ENCODE measurements at places on chromosomes 6 and 20.

DNA sequence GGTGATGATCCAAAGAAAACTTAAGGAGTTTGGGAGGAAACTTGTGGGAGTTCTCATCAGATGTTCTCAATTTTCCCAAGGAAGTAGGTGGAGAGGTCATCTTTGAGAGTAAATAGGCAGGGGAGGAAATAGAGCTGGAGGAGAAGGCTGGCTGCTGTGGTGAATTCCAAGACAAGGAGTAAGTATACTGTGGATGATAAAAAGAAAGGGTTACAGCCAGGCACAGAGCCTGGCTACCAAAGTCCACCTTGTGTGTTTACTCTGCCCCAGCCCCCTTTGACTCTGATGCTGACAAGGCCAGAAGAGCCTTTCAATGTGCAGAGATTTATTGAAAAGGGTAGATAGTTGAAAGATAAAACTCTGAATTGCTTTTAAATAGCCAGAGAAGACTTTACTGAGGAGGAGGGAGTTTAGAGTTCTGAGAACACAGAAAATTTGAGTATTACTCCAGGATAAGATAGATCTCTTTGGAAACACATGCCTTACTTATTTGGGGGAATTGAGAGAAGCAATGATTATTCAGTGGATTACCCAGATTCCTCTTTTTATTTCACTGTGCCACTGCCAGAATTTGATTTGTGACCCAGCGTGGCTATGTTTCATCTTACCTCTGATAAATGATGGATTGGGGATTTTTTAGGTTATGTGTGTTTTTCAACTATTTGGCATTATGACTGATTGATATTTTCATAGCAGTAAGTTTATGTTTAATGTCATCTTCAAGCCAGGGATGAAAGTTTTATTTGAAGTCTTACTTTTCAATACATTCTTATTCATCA is 182.6 kb upstream of the JAG1 start:
- no peak for DNase-seq

DNA sequence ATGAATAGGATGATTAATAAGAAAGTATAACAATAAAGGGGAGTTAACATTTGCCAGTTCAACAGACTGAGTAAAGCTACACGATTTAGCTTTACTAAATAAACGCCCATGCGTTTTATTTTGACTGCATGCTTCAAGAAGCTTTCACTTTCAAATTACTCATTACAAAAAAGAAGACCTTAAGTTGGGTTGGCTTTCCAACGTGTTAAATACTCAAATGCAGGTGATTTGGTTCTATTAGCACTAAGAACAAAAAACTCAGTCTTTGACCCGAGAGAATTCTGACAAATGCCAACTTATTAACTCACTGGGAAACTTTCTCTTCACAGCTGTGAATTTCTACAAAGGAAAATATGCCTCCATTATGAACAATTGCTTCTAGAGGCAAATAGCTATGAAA is 24.8 kb downstream of the RNF146 start:
- no peak for DNase-seq

- DNase-seq, result no peak
Measured at GRCh38 chr20:50172347-50173013, 18.1 kb upstream of the CEBPB start.

DNA sequence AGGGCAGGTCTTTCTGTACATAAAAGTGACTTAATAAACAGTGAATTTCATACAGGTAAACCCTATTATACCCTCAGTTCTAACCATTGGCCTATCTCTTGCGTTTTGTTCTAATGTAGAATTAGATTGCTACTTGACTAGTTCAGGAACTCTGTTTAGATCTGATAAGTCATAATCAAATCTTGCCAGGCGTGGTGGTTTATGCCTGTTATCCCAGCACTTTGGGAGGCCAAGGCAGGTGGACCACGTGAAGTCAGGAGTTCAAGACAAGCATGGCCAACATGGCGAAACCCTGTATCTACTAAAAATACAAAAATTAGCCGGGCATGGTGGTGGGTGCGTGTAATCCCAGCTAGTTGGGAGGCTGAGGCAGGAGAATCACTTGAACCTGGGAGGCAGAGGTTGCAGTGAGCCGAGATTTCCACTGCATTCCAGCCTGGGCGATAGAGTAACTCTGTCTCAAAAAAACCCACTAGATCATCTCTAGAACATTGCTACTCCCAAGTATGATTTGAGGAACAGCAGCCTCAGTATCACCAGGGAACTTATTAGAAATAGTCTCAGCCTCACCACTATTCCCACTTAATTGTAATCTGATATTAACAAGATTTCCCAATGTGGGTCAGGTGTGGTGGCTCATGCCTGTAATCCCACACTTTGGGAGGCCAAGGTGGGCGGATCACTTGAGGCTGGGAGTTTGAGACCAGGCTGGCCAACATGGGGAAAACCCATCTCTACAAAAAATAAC is 12.2 kb downstream of the GTPBP2 start:
- no peak for DNase-seq

DNA sequence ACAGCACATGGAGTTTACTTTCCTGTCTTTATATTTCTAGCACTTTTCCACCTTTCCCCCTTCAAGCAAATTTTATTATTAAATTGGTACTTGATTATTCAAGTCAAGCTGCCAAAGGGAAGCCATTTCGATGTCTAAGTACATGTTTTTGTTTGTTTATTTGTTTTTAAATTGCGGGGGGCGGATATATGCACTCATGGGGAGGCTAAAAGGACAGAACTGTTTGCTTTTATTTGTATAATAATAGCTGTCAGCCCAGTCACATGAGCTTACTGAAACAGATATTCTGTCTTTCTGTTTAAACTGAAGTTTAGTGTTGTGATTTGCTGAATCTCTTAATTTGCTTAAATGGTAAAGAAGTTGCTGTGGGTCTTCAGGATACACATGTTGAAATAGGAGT is 49.6 kb upstream of the PLCG1 start:
- DNase-seq, result no peak

DNA sequence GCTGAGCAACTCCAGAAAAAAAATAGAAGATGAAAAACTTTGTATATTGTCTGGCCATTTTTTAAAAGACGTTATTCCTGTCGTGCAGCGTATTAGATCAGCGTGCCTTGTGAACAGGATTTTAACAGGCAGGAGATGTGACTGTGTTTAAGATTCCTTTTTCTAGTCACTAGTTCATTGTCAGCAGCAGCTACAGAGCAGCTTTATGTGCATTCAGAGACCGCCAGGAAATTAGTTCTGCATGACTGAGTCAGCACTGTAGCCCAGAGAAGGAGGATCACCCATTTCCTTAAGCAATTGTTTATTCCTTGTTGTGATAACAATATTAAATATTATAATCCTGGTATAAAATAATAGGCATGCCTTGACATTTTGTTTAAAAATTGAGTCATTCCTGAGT is 75.4 kb upstream of the ADGRB3 start:
- no peak for DNase-seq

- DNase-seq, result no peak
Measured at GRCh38 chr6:24720131-24720603, 1.2 kb upstream of the C6orf62 start.

DNA sequence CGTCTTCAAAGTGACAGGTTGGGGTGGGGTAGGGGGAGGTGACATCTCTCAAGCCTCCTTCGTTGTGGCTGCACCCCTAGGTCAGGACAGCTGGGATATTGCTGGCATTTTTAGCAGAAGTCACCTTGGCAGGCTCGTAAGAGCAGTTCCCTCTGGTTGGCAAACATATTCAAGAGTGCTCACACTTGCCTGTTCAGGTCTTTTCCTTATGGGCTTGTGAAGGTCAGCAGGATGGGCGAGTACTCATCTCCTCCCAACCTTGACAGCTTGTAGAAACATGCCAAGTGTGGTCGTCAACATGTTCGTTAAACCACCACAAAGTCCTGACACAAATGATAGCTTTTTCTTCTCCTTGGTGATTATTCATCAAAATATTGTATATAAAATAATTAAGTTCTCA is 113.6 kb downstream of the HDGFL1 start:
- no peak for DNase-seq

DNA sequence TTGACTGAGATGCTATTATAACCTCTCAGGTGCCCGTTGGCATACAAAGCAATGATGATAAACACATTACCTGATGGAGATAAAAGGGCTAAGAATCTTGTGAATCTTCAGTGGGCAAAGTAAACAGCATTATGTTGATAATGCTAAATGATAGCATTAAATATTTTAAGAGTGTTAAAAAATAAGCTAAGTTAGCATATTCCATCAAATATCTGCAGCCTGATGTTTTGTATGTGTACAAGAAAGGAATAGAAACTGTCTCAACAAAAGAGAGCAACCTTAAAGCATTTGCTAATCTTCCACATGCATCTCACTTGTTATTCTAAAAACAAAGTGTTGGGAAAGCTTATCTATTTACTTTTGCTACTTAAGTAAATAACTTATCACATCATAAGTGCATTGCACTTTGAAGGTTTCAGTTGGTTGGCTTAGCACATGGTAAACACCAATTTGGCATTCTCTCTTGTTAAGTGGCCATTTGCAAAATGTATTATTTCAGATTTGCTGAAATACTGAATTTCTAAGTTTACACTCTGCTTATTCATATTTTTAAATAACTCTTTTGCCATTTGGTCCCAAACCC is 151.6 kb downstream of the SYNDIG1 start:
- DNase-seq, result no peak

DNA sequence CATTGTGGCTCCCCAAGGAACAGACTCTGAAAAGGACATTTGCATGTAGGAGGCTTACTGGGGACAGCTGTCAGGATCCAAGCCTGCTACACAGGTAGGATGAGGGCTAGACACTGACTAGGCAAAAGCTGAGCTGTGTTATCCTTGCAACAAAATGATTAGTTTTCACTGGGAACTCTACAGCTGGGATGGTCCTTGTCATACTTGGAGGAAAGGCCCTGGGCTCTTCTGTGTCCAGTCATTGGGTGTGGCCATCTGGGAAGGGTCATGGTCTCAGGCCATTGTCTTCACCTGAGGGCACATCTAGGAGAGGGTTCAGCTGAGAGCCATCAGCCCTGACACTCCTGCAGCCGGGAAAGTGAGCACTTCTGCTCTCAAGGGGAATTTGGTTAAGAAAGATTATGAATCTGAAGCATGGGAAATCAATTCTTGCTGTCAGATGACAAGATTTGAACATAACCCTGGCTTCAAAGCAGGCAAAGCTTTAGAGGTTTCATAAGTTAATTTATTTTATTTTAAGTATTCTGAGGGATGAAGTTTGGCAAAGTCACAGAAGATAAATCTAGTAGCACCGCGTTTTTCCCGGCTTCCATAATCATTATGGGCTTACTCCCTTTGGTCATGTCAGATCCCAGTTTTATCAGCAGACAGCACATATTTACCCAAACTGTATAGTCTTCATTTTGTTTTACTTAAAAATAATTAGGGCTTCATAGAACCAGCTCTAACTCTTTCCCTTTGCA is 78.4 kb upstream of the SLC22A23 start:
- DNase-seq, result no peak

- no peak for DNase-seq
Measured at GRCh38 chr20:45329497-45330319, 18.5 kb downstream of the SDC4 start.

- DNase-seq, result no peak
Measured at GRCh38 chr20:20466341-20466879, 98.5 kb downstream of the INSM1 start.

GRCh38 chr6:26197933-26198721 is 110.9 kb downstream of the HFE start:
- DNase-seq, result peak; percentile 74

DNA sequence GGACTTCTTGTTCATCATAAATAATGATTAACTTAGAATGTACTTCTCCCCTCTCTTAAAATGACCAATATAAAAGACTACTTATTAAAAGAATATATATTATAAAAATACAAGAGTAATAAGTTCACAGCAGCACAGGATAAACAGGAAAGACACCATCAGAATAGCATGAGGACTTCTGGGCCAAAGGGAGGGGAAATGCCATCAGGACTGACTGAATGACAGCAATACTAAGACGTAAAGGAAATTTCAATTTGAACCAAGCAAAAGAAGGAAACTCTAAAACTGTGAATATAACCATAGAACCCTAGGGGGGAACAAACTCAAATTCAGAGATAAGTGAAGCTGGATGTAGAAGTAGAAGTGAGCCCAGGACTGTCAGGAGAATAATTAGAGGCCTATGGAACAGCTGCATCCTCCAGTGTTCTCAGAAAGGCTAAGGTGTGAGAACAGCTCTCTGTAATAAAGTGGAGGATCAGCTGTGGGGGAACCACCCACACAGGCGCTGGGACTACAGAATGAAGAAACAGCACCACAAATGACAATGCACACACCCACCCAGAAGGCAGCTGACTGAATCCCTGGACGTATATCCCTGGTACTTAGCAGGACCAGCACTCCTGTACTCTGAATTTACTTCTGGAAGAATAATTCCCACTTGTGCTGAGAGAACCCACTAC is 37.8 kb downstream of the ZHX3 start:
- no peak for DNase-seq

GRCh38 chr6:52994031-52994838 is 849 bp downstream of the GSTA4 start:
- DNase-seq, result peak; percentile 61

- DNase-seq, result no peak
Measured at GRCh38 chr6:137700751-137701477, 166.1 kb upstream of the TNFAIP3 start.

GRCh38 chr6:101607111-101607690 is 213.7 kb downstream of the GRIK2 start:
- DNase-seq, result no peak

DNA sequence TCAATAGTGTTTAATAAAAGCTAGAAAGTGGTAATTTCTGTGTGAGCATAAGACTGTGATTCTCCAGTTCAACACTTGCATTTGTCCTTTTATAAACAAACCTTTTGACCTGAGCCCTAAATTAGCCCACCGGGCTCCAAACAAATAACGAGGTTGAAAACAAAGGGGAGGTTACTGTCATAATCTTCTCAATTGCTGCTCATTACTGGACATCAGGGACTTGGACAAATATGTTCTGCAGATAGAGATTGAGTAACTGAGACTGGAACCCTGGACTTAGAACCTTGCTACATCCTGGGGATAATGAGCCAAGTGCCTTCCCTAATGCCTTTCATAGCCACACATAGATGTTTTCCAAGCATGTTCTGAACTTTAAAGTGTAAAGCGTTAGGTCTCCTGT is 84.2 kb upstream of the PCSK2 start:
- no peak for DNase-seq

DNA sequence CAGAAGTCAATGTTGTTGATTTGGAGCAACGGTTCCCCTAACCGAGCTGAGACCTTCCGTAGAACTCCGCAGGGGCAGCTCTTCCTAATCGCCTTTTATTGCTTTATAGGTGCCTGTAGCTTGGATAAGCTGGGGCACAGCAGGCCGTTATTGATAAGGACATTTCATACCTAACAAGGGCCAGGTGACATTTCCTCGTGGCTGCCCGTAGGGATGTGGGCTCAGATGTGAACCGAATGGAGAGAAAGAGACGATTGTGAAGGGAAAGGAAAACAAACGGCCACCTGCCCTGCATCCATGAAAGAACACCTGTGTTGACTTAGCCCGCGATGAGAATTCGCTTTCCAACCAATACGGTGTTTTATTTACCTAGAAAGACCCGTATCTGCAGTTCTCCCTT is 53.3 kb upstream of the DACT2 start:
- no peak for DNase-seq

DNA sequence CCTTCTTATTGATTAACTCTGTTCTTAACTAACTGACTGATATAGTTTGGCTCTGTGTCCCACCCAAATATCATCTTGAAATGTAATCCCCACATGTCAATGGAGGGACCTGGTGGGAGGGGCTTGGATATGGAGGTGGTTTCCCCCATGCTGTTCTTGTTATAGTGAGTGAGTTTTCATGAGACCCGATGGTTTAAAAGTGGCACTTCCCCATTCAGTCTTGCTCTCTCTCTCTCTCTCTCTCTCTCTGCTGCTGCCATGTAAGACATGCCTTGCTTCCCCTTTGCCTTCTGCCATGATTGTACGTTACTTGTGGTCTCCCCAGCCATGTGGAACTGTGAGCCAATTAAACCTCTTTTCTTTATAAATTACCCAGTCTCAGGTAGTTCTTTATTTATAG is 81.8 kb upstream of the SPACA1 start:
- no peak for DNase-seq

All from Kasumi-1 (cell line).